CD4-positive, alpha-beta T cell treated with Interleukin-1 beta for 1 hour (primary cell): ENCODE measurements at places on chromosomes 1 and 21.
A peak's percentile ranks its signal among the peaks of the same experiment; 100 is the strongest.

GRCh38 chr1:63623952-63624351 is 30.7 kb downstream of the PGM1 start:
- no peak for DNase-seq

DNA sequence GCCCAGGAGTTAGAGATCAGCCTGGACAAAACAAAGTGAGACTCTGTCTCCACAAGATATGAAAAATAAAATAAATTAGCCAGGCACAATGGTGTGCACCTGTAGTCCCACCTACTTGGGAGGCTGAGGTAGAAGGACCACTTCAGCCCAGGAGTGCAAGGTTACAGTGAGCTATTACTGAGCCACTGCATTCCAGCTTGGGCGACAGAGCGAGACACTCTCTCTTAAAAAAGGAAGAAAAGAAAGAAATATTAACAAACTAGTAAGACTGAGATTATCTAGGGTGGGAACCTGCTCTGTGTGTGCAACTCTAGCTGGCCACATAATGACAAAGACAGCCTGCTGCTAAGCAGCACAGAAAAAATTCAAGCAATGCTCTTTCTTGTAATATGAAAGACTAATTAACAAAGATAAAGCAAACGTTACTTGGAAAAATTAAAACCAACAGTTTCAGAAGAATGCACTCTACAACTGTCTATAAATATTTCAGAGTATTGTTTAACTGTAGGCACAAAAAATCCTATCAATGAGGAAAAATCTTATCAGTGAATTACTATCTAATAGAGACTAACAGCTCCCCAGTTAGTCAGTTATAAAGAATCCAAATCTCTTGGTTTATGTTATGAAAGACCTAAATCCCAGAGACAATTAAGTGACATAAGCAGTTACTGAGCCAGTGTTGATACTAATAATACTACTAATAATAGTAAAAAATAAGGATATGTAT is 74.5 kb downstream of the ENAH start:
- DNase-seq: no peak

- no peak for DNase-seq
Observed at GRCh38 chr1:191546803-191547202, 611.5 kb upstream of the RGS18 start.

GRCh38 chr1:193537266-193538002 is 351.0 kb upstream of the B3GALT2 start:
- DNase-seq: peak; percentile 49

GRCh38 chr1:202987922-202988583 is 19.1 kb upstream of the TMEM183A start:
- DNase-seq: no peak

GRCh38 chr1:217079584-217079983 is 356.4 kb upstream of the ESRRG start:
- no peak for DNase-seq

DNA sequence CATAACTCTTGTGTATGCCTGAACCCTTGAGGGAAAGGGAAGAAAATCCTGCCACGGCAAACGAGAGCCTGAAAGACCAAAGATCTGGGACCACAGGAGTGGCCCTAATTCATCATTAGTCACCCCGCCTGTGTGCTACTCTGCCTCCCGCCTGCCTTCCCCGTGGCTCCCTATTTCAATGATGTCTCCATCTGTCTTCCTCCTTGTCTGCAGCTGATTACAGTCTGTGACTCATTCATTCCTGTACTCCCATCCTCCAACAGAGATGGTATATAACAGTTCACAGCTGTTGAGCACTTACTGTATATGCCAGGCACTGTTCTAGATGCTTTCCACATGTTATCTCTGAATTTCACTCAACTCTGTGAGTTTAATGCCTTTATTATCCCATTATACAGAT is 96.6 kb downstream of the SEC16B start:
- DNase-seq: no peak
